ENCODE measurements at places on chromosomes 1 and 21. TPM values are rescaled to one million over a fixed set of nuclear protein-coding genes. Genes with fewer than 3 reads are reported as not detected.
A peak's percentile ranks its signal among the peaks of the same experiment; 100 is the strongest.

DNA sequence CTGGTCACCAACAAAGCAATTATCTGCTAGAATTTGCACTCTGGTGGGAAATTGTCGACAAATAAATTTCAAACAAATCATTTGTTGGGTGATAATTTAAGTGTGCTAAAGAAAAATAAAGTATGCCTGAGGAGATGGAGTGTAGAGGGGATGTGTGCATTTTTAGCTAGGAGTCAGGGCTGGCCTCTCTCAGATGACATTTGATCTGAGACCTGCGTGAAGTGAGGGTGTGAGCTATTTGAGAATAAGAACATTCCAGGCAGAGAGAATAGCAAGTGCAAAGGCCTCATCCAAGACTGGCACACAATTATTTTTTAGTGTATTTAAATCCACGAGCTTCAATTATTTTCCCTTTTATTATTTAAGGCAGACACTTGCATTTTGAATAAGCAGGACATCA, 19.7 kb upstream of the S1PR1 start:
- DNase-seq, result no peak

DNA sequence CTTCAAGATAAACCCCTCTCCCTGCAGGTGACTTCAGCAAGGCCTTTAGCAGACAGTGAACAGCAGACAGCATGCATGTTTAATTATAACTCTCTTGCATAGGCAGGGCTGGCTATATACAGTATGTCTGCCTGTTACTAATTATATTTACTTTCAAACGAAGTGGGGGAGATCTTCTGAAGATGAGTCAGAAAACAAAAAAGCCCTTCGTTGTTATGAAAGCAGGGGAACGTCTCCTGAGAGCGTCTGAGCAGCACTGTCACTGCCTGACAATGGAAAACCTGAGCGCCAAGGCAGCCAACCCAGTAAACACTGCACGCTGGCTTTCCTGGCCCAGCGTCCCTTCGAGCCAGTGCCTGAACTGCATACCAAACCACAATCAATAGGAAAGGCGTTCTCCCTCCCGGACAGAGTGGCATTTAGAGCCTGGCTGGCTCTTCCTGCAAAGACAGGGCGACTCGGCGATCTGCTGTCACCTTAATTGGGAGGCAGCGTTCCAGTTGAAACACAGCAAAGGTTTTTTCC, 54.1 kb downstream of the TOMM20 start:
- no peak for DNase-seq

GRCh38 chr1:4452701-4453100, 201.7 kb upstream of the AJAP1 start:
- DNase-seq, result no peak

Gene C1orf53
- 2.5 TPM for total RNA-seq

- DNase-seq, result no peak
Measured at GRCh38 chr1:2452201-2452931, 23.7 kb upstream of the PLCH2 start.

Gene IL20
- not detected for total RNA-seq

Gene NFIA
- 33.5 TPM for total RNA-seq

DNA sequence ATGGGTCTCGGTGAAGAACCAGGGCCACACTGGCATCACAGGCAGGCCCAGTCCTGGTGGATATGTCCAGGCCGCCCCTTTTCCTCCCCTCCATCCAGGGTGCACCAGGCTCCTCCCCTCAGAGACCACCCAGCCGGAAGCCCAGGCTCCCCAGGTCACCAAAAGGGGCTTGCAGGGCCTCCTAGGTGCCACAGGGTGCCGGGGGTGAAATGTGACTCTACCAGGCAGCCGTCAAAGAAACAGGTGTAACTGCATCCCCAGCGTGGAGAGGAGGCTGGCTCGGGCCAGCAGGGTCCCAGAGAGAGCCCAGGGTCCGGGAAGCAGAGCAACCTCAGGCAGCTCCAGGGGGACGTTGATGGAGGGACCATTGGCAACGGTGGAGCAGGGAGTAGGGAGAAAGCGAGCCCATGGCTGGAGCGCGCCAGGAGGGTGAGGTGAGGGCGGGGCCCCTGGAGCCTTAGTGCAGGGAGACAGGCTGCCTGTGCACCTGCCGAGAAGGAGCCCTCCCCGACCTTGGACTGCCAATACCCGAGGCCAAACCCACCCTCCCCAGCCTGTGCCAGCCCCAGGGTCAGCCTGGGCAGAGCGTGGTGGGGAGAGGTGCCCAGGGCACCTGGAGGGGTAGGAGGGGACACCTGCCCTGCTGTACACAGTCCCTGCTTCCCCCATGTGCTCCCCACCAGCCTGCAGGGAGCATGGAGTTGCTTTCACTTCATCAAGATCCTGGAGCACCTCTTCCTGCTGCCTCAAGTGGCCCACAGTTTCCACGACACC, 48.3 kb upstream of the POFUT2 start:
- DNase-seq, result no peak

- DNase-seq, result no peak
Measured at GRCh38 chr1:206899717-206900116, 2.5 kb downstream of the IL24 start.

Gene GJA5
- 6.3 TPM for total RNA-seq

DNA sequence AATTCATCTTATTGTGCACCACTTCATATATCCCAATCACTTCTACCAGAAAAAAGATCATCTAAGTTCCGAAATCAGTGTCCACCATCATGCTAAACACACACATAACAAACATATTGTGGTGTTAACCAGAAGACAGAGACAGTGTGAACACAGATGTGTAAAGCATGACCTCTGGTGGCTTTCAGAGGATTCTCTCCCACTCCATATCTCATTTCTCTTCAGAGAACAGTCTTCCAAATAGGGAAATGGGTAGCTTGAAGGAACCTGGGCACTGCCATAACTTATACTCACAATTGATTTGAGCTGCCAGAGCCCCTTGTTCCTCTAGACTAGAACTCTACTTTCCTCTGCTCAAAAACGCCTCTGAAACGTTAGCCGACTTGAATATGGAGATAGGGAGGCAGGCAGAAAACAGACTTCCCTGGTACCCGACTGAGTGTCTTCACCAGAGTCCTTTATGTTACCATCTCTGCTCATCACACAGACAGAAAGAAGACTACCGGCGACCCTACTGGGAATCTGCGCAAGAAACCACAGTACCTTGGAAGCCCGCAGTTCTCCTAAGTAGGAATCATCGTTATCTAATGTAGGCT, 1.8 kb upstream of the ELAPOR1 start:
- DNase-seq, result no peak

Gene CXADR
- total RNA-seq, result 59.3 TPM

Gene FMO1
- not detected for total RNA-seq

Gene PPFIA4
- total RNA-seq, result 6.3 TPM

- no peak for DNase-seq
Measured at GRCh38 chr1:52571783-52572182, 18.9 kb upstream of the TUT4 start.

Gene HOOK1
- total RNA-seq, result 8.4 TPM

DNA sequence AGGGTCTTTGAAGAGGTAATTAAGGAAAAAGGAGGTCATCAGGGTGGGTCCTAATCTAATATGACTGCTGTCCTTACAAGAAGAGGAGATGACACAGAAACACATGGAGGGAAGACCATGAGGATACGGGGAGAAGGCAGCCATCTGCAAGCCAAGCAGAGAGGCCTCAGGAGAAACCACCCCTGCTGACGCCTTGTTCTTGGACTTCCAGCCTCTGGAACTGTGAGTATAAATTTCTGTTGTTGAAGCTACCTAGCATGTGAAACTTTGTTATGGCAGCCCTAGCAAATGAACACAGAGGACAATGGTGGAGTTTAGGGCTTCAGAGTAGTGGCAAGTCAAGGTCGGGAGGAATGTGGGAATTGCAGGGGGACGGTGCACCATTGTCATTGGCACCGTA, 36.7 kb upstream of the FAM89A start:
- no peak for DNase-seq

DNA sequence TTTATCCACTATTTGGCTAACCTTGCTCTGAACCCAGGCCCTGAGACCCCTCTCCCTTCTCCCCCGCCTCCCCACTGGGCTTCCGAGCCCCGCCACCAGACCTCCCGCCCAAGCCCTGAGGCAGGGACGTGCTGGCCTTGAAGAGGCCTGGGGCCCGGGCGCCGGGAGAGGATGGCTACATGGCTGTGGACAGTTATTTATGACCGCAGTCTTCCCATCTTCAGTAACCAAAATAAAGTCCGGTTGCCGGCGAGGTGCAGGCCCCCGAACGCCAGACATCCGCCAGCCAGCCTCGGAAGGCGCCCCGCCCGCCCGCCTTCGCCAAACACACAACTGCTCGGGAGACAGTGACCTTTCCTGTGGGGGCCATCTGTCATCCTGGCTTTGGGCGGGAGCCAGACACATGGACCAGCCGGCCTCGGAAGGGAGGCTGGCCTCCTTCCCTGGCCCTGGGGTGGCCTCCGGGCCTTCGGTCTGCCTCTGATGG, 69.0 kb downstream of the DHRS3 start:
- no peak for DNase-seq

- no peak for DNase-seq
Measured at GRCh38 chr1:37123276-37124115, 89.2 kb upstream of the GRIK3 start.

Gene TCHH
- 0.29 TPM for total RNA-seq

GRCh38 chr1:119326251-119326650, 42.3 kb upstream of the HAO2 start:
- DNase-seq, result no peak

DNA sequence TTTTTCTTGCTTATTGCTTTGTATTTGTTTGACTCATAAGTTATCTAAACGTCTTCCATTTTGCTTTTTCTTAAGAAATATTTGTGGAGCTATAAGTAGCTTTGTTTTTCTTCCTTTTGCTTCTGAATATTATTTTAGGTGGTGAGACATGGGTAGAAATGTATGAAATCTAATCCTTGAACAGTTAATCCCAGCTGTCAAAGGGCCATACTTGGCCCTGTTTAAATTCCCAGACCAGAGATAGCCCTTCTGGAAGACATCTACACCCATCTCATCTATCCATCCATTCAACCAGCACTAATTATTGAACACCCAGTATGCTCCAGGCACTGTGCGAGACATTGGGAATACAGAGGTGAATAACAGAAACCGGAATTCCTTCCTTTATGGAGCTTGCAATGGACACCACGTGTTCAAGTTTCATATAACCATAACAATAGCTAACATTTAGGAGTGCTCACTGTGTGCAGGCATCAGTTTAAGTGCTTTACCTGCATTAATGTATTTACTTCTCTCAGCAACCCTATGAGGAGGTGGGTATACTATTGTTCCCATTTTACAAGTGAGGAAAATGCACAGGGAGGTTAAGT, 8.7 kb downstream of the TACSTD2 start:
- DNase-seq, result no peak

GRCh38 chr1:107139833-107140702, 771 bp upstream of the NTNG1 start:
- peak; percentile 81 for DNase-seq

DNA sequence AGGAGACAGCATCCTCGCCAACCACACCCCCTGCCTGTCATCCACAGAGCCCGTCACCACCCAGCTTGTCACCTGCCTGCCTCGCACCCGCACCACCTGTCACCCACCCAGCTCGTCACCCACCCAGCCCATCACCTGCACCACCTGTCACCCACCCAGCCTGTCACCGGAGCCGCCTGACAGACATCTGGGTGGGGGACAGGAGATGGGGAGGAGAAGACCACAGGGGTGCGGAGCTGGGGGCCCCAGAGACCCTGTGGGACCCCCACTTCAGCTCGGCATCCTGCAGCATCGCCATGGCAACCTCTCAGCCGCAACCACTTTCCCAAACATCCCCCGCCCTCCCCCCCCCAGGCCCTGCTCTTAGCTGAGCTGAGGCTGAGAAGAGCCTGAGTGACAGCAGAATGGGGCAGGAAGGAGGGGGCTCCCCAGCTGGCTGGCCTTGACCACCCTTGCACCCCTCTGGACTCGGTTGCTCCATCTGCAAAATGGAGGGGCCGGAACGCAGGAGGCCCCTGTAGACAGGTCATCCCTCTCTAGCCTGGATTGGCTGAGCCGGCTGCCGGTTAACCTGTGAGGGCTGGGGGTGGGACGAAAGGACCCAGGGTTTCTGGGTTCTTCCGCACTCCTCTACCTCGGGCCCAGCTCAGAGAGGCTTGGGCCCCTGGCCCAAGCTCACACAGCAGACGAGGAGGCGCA, 11.6 kb downstream of the AHDC1 start:
- no peak for DNase-seq

DNA sequence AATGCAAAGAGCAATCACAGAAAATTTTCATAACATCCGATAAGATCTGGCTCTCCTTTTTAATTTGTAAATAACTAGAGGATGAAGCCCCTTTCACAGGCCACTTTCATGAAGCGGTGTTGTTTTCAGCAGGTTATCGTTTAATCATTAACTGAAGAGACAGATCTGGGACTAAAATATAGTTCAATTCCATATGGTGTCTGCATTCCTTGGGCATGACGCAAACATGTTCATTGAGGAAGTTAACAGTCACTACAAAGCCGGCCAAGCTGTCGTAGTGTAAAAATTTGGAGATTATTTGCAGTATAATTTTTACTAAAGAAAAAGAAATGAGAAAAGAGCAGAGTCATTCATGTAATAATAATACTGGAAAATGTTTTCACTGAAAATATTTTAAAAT, 565.2 kb upstream of the ADAMTS5 start:
- no peak for DNase-seq

DNA sequence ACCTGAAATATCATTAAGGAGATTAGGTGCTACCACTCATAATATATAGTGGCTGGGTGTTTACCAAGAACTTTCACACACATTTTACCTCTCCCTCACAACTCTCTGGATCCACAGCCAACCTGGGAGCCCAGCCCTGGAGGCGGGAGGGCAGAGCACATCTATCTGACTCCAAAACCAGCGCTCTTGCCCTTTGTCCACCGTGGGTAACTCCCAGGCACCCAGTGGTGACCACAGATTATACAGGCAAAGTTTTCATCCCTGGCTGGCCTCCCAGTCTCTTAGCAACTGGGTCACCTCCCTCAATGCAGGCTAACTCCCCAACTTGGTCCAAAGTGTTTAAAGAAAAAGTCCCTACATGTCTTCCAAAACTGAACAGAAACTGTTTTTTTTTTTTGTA, 2.4 kb downstream of the PAQR7 start:
- DNase-seq, result no peak

DNA sequence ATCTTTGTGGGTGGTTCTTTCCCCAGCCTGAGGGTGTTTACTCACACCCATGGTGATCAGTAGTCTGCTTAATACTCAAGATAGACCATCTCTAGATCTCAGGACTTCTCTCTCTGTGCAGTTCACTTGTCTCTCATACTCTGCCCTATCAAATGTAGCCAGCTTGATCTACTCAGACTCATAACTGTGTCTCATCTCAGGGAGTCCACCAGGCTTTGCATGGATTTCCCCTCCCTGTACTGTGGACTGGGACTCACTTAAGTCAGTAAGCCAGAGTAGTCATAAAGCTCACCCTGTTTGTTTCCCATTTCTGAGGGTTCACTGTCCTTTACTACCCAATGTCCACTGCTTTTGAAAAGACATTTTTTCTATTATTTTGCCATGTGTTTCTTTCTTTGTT, 41.8 kb downstream of the LYPLAL1 start:
- DNase-seq, result no peak

- no peak for DNase-seq
Measured at GRCh38 chr1:44565259-44565750, 109.0 kb downstream of the TMEM53 start.
